Stimulated activated CD4-positive, alpha-beta T cell treated with anti-CD3 and anti-CD28 coated beads, Interleukin-2, amount 100 ng/mL, for 24 hours (primary cell): ENCODE measurements at places on chromosomes 6 and 20.

- DNase-seq, result no peak
Observed at GRCh38 chr20:16209951-16210361, 363.3 kb downstream of the KIF16B start.

GRCh38 chr6:169970306-169970988, 219.0 kb downstream of the ERMARD start:
- no peak for DNase-seq

DNA sequence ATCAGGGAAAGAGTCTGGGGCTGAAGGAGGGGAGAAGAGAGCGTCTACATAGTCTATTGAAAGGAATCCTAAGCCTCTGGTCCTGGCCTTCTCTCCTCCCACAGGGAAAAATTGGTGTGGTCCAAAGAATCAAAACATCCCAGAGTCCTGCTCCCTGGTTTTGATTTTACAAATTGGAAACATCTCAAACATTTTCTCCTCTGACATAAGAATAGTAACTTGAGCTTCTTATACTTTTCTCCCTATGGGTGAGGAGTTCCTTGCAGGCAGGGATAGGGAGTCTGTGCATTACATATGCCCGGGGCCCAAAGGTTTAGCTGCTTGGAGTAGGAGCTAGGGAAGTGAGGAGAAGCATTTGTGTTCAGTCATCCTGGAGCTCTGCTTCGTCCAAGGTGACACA, 120.0 kb upstream of the GGTLC1 start:
- DNase-seq, result no peak

DNA sequence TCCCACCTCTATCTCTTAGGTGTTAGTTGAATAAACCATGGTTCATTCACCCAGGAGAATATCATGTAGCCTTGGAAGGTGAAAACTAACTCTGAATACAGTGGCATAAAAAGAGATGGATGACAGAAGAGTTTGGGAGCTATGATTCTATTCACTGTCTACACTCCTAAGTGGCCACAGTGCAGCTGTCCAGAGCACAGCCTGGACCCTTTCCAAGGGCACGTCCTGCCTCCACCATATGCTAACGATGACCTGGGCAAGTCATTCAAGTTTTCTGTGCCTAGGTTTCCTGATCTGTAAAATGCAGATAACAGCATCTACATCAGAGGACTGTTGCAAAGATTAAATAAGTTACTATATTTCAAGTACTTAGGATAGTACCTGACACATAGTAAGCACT, 314.1 kb downstream of the PTPRT start:
- DNase-seq, result no peak

GRCh38 chr20:1041845-1042390, 39.8 kb upstream of the RSPO4 start:
- DNase-seq, result no peak

- no peak for DNase-seq
Observed at GRCh38 chr6:119479860-119480655, 130.5 kb upstream of the MAN1A1 start.
